Activated T-helper 1 cell treated with anti-CD3 and anti-CD28 coated beads, Interleukin-12 subunit alpha, Interleukin-12 subunit beta, Interleukin-2, Interleukin-4 antibody, amounts not matched to agents 30 ng/mL and 10 ng/mL and 1 ng/mL, durations not matched to agents 14 hours and 24 hours and 36 hours (primary cell): ENCODE measurements at places on chromosomes 6 and 20.

- no peak for DNase-seq
Observed at GRCh38 chr6:151007922-151008321, 142.4 kb downstream of the MTHFD1L start.

GRCh38 chr6:64644024-64644423 is 1008.4 kb downstream of the PHF3 start:
- no peak for DNase-seq

- DNase-seq = no peak
Observed at GRCh38 chr20:62716198-62716940, 7.7 kb downstream of the NTSR1 start.

GRCh38 chr20:63924241-63924640 is 29.3 kb downstream of the DNAJC5 start:
- DNase-seq = no peak

DNA sequence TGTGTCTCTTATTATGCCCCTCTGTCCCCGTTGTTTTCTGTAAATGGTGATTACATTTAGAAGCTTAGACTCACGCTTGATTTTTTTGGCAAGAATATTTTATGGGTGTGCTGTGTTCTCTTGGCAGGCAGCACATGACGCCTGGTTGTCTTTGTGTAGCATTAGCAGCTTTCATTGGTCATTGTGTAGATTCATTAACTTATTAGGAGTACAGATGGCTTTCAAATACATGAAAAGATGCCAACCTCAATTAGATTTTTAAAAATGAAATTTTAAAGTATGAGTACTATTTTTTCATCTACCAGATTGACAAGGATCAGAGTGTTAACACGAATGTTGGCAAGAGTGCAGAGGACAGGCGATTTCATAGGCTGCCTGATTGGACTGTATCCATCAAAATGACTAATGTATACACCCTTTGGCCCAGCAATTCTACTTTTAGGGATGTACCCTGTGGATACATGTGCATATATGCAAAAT is 15.2 kb downstream of the COX4I2 start:
- DNase-seq = no peak

DNA sequence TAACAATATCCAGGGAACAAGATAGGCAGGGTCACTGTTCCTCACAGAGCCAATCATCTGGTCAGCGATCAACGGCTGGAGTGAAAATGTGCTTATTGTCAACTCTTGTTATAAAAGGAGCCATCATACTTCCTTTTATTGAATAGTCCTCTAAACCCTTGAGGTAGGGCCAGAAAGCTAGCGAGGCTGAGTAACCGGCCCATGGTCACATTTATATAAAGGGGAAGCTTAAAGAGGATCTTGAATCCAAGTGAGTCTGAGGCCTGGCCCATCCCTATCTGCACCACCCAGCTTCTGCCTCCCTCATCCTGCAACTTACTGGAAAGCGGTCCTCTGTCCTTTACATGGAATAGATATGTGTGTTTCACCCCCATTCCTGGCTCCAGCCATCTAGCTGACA is 9.5 kb downstream of the PHACTR3 start:
- DNase-seq = no peak

GRCh38 chr20:24537210-24537609 is 67.8 kb downstream of the SYNDIG1 start:
- DNase-seq = no peak

GRCh38 chr6:43897571-43898302 is 127.7 kb downstream of the VEGFA start:
- DNase-seq = no peak

DNA sequence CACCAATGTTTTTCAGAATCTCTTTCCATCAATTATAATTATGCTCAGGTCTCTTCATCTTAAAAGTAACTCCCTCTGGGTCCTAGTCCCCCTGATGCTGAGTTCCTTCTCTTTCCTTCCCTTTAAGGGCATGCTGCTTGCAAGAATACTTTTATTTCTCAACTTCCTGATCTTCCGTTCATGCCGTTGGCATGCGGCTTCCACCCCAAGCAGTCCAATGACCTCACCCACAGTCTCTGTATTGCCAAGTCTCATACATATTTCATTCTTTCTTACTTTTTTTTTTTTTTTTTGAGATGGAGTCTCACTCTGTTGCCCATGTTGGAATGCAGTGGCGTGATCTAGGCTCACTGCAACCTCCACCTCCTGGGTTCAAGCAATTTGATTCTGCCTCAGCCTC is 83.5 kb downstream of the NDUFAF5 start:
- no peak for DNase-seq

GRCh38 chr6:28974505-28974904 is 30.6 kb downstream of the ZNF311 start:
- DNase-seq = no peak

DNA sequence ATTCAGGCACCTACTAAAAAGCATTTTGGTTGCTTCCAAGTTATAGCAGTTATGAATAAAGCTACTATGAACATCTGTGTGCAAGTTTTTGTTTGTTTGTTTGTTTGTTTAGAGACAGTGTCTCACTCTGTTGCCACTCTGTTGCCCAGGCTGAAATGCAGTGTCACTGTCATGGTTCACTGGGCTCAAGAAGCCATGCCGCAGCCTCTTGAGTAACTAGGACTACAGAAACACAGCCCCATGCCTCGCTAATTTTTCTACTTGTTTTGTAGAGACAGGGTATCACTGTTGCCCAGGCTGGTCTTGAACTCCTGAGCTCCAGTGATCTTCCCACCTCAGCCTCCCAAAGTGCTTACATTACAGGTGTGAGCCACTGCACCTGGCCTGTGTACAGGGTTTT is 795.9 kb downstream of the EPHA7 start:
- no peak for DNase-seq

DNA sequence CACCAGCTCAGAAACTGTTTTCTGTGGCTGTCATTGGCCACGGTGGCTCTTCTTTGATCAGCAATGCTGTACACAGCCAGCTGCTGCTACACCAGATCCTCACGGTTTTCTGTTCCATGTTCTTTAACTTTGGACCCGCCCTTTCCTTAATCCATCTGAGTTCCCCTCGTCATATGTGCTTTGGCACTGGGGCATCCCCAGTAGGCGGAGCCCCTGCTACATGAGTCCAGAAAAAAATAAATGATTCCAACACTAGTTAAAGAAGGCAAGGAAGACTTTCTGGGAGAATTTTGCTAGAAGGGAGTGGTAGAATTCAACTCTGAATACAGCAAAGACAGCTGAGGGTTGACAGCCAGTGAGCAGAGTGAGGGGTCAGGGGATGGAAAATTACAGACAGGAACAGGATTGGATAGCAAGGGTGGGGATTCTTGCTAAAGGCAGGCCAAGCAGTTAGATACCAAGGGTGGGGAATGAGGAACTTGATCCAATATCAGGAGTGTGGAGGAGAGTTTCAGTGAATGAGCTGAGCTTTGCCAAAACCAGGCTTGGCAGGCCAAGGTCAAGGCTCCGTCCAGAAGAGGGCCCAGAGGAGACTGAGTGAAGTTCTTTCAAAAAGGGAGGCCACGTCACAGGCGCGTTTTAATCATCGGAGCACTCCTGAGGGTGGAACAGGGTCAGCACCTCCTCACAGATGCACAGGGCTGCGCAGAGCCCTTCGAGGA is 391.8 kb downstream of the CDH4 start:
- DNase-seq = no peak

- DNase-seq = no peak
Observed at GRCh38 chr6:167736486-167737204, 90.1 kb upstream of the AFDN start.

GRCh38 chr6:151576633-151577032 is 82.8 kb downstream of the CCDC170 start:
- no peak for DNase-seq

GRCh38 chr6:155561257-155561965 is 105.8 kb upstream of the NOX3 start:
- no peak for DNase-seq

GRCh38 chr6:123662757-123663156 is 26.0 kb upstream of the TRDN start:
- DNase-seq = no peak

GRCh38 chr6:38151580-38152500 is 332.3 kb downstream of the ZFAND3 start:
- DNase-seq = no peak

GRCh38 chr6:46051962-46052361 is 36.3 kb upstream of the CLIC5 start:
- DNase-seq = no peak

GRCh38 chr6:13413466-13413862 is 73.9 kb downstream of the GFOD1 start:
- no peak for DNase-seq

GRCh38 chr20:61304750-61305149 is 52.7 kb downstream of the CDH4 start:
- DNase-seq = no peak

DNA sequence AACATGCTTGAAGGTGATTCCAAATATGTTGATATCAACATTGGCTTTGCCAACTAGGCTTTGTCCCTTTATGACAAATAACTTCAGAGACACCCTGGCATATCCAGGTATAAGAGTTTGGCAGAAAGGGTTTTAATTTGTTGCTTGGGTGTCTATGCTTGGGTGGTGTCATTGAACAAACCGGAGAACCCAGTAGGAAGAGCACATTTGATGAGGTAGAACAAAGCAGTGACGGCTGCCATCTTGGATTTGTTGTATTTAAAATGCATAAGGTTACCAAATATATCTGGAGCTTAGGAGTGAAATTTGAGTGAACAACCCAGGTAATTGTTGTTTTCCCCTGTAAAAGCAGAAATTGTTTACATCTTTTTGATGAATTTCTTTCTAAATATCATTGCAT is 503.7 kb upstream of the JARID2 start:
- no peak for DNase-seq

GRCh38 chr6:110795271-110795670 is 20.0 kb downstream of the CDK19 start:
- no peak for DNase-seq

- DNase-seq = peak; percentile 31
Observed at GRCh38 chr6:80003826-80004172, 650 bp upstream of the TTK start.

DNA sequence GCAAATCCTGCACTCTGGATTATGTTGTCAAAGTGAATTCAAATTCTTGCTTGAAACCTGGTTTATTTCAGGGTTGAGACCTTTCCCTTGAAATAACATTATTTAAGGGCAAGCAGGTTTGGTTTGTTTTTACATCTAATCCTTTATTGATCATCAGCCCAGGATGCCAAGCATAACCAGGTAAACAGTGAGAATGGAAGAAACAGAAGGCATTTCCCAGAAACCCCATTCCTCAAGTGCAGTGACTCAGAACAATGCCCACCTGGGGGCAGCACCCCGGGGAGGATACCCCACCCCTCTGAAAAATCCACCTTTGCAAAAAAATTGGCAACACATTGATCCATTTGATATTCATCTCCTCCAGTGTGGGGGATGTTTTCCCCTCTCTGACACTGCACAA is 32.5 kb downstream of the POFUT1 start:
- no peak for DNase-seq

GRCh38 chr20:64142590-64142989 is 21.7 kb upstream of the MYT1 start:
- no peak for DNase-seq
